ENCODE measurements at places on chromosomes 5 and 9.
A peak's percentile ranks its signal among the peaks of the same experiment; 100 is the strongest.

- no peak for DNase-seq
These were observed 73.1 kb upstream of the TBC1D9B start for GRCh38 chr5:179980767-179981166.

DNA sequence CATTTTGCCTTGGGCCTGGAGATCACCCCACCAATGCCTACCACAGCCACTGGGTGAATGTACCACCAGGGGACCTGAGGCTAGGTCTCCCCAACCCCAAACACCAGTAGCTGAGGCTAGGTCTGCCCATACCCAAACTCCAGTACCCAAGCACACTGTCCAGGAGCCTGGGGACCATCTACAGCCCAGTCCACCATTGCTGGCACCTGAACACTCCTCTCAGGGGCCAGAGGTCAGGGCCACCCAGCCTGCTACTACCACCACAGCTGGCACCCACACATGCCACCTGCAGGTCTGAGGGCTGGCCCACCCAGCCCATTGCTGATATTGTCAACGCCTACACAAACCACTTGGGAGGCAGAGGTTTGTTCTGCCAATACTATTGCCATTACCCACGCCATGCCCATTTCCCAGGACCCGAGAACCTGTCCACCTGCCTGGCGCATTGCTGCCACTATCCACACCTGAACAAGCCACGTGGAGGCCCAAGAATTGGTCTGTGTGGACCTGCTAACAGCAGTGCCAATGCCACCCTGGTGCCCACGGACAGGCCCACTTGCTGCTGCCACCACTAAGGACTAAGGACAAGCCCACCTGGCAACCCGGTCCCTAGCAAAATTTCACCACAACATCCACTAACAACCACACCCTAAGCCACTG is 59.2 kb downstream of the ZDHHC21 start:
- no peak for DNase-seq

GRCh38 chr9:17063535-17064135 is 71.2 kb upstream of the CNTLN start:
- DNase-seq, result peak; percentile 52

DNA sequence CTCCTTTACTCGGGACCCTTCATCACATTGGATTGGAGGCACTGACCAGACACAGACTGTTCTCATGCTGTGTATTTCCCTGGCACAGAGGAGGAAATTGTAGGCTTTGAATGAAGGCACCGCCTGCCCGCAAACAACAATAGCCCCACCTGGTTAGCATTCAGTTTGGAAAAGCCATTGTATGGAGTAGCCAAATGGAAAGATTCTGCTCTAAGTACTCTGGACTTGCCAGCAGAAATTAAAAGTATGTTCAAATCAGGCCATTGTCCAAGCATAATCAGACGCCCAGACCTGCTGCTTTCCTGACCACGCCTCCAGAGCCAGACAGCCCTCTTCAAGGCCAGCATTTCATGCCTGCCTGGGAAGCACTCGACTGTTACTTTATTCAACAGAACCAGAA is 8.0 kb upstream of the SEMA4D start:
- no peak for DNase-seq

- no peak for DNase-seq
These were observed 60.8 kb downstream of the MTMR12 start for GRCh38 chr5:32251871-32252458.

DNA sequence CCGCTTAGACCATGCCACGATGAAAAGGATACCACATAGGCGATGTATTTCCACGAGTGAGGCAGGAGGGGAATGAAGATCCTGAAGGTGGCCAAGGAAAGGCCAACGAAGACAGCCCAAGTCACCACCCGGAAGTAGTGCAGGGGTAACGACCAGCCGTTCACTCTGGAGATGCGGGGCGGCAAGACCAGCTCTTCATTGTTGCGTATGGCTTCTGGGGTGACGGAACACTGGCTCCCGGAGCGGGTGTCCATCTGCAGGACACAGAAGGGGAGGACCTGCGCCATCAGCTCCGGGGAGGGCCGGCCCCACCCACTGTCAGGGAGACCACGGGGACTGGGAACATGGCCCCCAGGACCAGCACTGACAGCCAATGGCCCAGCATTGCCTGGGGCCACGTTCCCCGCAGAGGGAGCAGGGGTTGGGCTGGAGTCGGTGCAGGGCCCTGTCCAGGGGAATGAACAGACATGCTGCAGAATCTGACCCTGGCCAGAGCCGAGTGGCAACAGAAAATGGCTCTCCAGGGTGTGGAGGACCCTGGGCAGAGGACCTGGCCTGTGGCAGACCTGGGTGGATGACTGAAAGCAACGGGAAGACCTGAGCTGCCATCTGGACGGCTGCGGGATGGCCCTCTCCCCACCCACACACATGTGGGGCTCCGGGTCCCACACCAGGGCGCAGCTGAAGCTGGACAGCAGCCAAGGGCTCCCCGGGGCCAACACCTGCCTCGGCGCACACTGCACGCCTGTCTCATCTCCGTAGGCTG is 17.7 kb downstream of the ZDHHC11B start:
- no peak for DNase-seq

DNA sequence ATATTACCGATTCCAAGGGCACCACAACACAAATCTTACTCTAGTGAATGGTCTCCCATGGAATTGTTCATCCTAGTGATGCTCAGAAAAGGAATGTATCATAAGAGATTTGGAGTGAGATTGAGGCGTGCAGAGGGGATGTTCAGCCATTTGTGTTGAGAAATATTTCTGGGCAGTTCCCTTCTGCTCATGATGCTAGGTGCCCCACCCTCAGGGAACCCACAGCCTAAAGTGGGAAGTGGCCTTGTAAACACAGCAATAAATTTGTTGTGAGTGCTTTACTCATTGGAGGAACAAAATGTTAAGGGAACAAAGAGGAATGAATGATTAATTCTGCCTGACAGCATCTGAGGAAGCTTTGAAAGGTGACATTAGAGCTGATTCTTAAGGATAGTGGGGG is 129.9 kb downstream of the TLE4 start:
- DNase-seq, result peak; percentile 50

- no peak for DNase-seq
These were observed 184.0 kb downstream of the PBX3 start for GRCh38 chr9:125931211-125931610.

DNA sequence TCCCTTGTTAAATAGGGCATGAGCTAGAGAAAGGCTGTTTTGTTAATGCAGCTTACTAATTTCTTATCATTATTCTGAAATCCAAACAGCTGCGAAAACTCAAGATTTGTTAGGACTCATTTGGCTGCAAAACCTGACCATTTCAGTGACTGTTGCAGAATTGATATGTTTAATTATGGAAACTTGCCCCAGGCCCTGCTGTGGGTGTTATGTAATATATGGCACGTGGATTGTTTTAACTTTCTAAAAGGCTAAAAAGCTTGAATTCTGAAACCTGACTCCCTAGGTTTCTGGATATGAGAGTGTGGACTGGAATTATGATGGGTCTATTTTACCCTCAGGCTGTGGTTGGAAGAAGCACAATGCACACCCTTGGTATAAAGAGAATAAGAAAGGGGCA is 4.4 kb downstream of the IL9 start:
- DNase-seq, result no peak

DNA sequence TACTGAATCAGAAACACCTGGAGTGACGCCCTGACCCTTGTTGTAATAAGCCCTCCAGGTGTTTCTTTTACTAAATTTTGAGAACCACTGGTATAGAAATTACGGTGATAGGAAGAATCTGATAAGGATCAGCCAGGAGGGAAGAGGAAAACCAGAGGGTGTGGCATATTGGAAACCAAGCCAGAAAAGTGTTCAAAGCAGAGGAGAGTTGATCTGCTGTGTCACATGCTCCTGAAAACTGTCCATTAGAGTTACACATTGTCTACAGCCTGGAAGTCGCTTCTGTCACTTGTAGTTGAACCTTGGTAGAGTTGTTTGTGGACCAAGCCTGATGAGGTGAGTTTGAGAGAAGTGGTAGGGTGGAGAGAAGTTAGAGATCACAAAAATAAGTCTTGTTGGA is 497.4 kb downstream of the ENC1 start:
- no peak for DNase-seq

GRCh38 chr9:129524582-129525270 is 96.2 kb downstream of the C9orf50 start:
- DNase-seq, result no peak

DNA sequence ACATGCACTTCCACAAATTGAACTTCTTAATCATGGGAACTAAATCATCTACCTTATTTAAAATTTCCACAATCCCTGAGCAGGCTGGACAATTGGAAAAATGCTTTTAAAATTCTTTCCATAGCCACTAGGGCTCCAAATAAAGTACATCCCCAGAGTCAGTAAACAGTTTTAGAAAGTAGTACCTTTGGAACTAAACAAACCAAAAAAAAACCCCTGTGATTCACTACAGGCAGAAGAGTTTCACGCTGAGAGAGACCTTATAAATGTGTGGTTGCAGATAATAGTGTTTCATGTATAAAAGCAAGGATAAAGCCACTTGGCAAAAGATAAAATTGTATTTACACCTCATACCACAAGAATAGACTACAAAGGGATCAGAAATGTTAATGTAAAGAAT is 11.8 kb upstream of the HMGCR start:
- DNase-seq, result no peak

- peak; percentile 84 for DNase-seq
These were observed 653.1 kb upstream of the KLF4 start for GRCh38 chr9:108142504-108143201.

DNA sequence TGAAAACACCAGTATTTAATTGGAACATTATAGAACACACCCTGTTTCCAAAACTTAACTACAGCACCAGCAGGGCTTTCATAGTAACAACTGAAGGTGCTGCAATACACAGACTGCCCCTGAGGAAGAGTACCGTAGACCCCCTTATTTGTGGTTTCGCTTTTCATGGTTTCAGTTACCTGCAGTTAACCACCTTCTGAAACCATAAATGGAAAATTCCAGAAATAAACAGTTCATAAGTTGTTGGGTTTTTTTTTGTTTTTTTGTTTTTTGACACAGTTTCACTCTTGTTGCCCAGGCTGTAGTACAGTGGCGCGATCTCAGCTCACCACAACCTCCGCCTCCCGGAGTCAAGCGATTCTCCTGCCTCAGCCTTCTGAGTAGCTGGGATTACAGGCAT is 9.5 kb upstream of the GLDC start:
- no peak for DNase-seq

DNA sequence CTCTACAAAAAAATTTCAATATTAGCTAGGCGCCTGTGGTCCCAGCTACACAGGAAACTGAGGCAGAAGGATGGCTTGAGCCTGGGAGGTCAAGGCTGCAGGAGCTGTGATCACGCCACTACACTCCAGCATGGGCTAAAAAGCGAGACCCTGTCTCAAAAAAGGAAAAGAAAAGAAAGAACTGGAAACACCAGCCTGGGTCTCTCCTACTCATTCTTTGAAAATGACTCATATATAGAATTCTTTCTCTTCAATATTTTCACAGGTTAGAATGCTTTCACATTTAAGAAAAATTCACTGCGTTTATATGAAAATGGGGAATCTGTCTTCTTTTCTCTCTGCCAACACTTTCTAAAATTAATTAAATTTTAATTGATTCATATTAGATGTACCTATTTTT is 115.6 kb downstream of the TRPM6 start:
- no peak for DNase-seq

DNA sequence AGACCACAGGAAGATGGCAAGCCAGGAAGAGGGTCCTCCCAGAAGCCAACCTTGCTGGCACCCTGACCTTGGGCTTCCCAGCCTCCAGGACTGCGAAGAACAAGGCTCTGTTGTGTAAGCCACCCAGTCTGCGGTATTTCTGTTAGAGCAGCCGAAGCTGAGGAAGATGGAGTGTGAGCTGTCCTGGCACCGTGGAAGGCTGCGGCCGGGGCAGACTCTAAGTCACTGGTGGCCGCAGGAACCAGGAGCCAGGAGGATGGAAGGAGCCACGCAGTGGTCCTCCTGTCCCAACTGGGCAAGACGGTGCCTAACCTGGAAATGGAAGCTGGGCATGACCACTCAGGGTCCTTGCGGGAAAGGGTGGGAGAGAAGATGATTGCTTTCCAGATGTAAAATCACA is 89.1 kb downstream of the ZNF354C start:
- no peak for DNase-seq

DNA sequence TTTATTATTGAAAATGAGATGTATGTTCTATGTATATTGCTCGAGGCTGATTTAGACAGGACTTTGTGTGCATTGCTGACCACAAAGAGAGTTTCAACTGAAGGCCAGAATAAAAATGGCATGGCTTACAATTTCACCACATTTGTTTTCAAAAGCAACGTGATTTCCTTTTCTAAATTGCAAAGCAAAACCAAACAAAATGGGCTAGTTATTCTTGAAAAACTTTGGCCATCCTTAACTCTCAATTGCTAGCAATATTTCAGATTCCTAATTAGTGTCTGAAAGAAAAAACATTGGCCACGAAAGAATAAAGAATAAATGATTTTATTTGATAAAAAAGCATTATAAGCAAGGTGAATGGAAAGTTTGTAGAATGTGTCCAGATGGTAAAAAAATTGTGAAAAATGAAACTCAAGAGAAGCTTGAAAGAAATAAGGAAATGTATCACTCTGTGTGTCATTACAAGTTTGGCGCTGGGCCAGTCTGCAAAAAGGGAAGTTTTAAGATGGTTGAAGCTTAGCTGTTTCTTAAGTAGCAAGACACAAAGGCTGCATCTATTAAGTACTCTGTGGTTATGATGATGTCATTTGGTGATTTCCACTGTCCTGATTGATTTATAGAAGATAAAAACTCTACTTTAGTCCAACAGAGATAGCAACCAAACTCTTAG is 89.2 kb upstream of the PRLR start:
- peak; percentile 7 for DNase-seq

- DNase-seq, result no peak
These were observed 55.6 kb upstream of the SPTLC1 start for GRCh38 chr9:92170848-92171247.

DNA sequence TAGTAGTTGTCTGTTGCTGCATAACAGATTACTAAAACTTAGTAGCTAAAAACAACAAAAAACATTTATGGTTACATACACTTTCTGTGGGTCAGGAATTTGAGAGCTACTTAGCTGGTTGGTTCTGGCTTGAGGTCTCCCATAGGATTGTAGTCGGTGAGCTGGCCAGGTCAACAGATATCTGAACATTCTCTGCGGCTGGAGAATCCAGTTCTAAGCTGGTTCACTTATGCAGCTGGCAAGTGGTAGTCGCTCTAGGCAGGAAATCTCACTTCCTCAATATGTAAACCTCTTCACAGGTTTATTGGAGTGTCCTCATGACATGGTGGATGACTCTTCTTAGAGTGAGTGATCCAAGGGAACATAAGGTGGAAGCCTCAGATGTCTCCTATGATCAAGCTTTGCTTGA is 65.7 kb upstream of the TNFAIP8 start:
- no peak for DNase-seq

- no peak for DNase-seq
These were observed 46.0 kb downstream of the TRIM32 start for GRCh38 chr9:116733010-116733641.

DNA sequence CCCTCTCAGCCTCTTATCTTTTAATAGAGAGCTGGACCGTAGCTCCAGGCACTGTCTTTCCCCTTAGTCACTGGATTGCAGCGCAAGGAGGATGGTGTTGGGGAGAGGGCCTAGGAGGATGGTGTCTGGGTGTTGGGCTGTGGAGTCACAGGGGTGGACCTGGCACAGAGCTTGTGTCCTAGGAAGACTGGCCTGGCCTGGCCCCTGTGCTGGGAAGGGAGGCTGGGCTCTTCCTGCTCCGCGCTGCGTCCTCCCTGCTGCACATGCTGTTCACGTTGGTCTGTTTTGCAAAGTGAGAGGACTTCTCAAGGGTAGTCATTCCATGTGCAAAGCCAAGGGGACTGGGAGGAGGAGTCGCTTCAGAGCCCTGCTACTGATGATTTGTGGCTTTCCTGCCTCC is 123.9 kb downstream of the EHMT1 start:
- DNase-seq, result no peak

GRCh38 chr5:175889910-175890684 is 18.7 kb downstream of the CPLX2 start:
- DNase-seq, result no peak

Measured in AG08395 (cell line).